SK-N-SH (cell line): ENCODE measurements at places on chromosomes 7 and 10. TPM values are rescaled to one million over a fixed set of nuclear protein-coding genes. Genes with fewer than 3 reads are reported as not detected.

GHRHR gene
- not detected in 2 replicates for polyA plus RNA-seq

CCL24 gene
- not detected in 2 replicates for polyA plus RNA-seq

DYDC2 gene
- 0.08 and 0.10 TPM in 2 replicates for polyA plus RNA-seq

CFTR gene
- polyA plus RNA-seq, result not detected in 2 replicates

SMO gene
- polyA plus RNA-seq, result 34.5 and 37.0 TPM in 2 replicates

MSS51 gene
- 0.95 and 1.8 TPM in 2 replicates for polyA plus RNA-seq

ELN gene
- 8.9 and 12.5 TPM in 2 replicates for polyA plus RNA-seq

TAS2R16 gene
- polyA plus RNA-seq, result not detected in 2 replicates

NPFFR1 gene
- not detected in 2 replicates for polyA plus RNA-seq

ITPRID1 gene
- not detected in 2 replicates for polyA plus RNA-seq

HOXA9 gene
- not detected in 2 replicates for polyA plus RNA-seq

COL13A1 gene
- polyA plus RNA-seq, result 21.0 and 26.7 TPM in 2 replicates

DENND2A gene
- 2.1 and 3.5 TPM in 2 replicates for polyA plus RNA-seq

IGF2BP3 gene
- 34.4 and 46.5 TPM in 2 replicates for polyA plus RNA-seq

LRRN3 gene
- polyA plus RNA-seq, result 2.1 and 4.1 TPM in 2 replicates

RGR gene
- not detected in 2 replicates for polyA plus RNA-seq

FAM237B gene
- 0.02 and 0.03 TPM in 2 replicates for polyA plus RNA-seq

SRI gene
- polyA plus RNA-seq, result 195 and 197 TPM in 2 replicates

UCMA gene
- not detected in 2 replicates for polyA plus RNA-seq

AGR3 gene
- polyA plus RNA-seq, result not detected in 2 replicates
